ENCODE measurements at places on chromosomes 2 and 18.

DNA sequence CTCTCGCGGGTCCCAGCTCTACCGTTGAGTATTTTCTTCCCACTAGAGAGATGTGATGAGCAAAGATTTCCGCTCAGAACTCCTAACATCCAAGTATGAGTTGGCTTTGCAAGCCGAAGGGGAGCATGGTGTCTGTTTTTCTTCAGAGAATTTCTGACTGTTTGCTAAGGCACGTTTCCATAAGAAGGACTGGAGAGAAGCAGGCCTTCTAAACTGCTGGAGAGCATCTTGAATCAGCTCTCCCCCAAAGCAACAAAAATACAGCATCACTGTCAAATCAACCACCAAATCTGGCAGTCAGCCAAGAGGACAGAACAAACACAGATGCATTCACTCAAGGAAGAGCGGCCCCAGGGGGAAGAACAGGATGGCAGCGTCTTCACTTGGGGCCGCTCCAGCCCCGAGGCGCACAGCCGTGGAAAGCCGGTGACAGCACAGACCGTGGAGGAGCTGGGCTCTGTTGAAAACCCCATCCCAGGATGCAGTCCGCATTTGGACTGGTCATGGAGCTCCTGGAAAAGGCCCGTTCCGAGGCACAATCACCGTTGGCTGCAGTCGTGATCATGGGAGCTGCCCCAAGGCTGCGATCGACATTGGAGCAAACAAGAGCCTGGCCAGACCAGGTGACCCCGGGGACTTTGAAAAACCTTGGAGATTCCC is 101.4 kb downstream of the NFATC1 start:
- DNase-seq: no peak

GRCh38 chr18:77870199-77870598 is 620.6 kb downstream of the GALR1 start:
- DNase-seq: no peak

- DNase-seq: no peak
These were observed 8.6 kb downstream of the GNLY start for GRCh38 chr2:85702800-85703199.

DNA sequence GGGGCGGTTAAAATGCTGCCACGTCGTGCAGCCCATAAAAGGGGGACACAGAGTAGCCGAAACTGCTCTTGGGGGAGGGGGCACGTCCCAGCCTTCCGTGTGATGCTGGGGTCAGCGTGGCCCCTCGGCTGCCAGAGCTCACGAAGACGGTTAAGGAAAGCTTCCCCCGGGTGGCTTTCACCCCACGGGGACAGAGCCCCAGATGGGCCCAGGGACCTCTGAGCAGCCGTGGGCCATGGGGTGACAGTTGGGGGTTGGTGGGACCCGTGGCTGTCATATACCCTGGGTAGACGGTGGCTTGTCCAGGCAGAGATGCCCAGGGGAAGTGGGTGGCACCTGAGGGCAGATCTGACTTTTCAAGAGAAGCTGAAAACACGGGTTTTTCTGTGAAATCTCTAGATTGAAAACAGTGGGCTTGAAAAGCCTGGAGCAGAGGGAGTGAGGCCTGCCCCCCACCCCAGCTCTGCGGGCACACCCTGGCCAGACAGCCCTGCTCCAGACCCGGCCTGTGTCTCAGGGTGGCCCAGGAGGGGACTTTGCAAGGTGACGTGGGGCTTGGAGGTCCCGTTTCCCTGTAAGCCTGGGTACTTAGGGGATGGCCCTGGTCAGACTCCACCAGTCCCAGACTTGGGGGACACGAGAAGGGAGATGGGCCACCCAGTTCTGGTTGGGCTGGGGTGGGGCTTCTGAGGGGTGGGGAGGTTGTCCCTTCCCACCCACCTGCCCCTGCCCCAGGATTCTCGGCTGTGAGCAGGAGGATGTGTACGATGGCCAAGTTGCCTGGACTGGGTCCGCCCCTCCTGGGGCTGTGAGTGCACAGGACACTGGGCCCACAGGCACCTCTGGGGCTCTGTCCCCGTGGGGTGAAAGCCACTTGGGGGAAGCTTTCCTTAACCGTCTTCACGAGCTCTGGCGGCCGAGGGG is 652 bp downstream of the NEU4 start:
- no peak for DNase-seq

- DNase-seq: no peak
These were observed 213.6 kb upstream of the SP5 start for GRCh38 chr2:170501421-170502043.

DNA sequence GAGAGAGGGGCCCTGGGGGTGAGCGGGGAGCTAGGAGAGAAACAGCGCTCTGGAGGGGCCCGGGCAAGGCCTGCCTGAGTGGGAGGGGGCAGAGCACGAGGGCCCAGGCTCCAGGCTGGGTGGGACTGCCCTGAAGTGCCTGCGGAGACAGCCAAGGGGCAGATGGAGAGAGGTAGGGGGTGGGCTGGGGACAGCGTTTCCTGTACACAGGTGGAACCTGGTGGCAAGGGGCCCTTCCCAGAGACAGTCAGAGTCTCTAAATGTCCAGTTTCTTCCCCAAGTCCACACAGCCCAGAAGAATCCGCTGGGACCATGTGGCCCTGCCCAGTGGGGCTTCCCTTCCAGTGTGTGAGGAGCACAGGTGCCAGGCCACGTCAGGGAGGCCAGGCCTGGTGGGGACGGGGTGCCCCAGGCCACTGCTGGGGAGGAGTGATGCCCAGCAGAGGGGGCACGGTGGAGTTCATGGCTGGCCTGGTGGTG is 1.7 kb upstream of the GPR35 start:
- DNase-seq: no peak

GRCh38 chr2:218001629-218002028 is 1.2 kb downstream of the TNS1 start:
- DNase-seq: no peak

DNA sequence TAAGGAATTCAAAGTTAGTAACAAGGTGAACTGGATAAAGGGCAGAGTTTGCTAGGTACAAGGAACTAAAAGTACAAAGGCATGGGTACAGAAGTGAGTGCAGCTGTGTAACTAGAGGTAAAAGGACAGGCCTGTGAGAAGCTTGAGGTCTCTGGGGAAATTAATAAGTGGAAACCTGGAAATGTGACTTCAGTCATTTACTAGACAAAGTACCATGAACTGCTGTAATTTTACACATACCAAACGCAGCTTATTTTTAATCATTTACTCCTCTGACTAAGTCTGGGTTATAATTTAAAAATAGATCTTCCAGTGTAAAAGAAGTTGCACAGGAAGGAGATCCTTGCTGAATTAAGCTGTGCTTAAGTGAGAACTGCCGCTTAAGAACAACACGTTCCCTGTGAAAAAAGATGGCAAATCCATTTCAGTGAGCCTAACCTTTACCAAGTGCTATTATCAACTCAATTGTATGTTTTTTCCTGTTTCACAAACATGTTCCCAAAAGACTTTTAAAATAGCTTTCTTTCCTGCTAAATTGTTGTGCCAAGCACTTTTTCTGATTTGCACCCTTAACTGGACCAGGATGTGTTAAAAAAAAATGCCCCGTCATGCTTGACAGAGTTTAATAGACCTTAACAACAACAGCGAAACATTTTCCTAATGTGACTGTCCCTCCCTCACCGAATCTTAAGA is 44.3 kb downstream of the CALCRL start:
- no peak for DNase-seq

DNA sequence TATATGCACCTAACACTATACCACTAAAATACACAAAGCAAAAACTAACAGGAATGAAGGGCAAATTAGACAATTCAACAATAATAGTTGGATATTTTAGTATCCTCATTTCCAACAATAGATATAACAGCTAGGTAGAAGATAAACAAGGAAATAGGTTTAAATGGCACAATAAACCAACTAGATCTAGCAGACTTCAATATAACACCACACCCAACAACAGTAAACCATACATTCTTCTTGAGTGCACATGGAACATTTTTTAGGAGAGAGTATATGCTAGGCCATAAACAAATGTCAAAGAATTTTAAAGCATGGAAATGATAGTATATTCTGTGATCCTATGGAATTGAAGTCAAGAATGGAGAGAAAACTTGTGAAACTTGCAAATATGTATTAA is 138.4 kb downstream of the NDUFA10 start:
- DNase-seq: no peak

DNA sequence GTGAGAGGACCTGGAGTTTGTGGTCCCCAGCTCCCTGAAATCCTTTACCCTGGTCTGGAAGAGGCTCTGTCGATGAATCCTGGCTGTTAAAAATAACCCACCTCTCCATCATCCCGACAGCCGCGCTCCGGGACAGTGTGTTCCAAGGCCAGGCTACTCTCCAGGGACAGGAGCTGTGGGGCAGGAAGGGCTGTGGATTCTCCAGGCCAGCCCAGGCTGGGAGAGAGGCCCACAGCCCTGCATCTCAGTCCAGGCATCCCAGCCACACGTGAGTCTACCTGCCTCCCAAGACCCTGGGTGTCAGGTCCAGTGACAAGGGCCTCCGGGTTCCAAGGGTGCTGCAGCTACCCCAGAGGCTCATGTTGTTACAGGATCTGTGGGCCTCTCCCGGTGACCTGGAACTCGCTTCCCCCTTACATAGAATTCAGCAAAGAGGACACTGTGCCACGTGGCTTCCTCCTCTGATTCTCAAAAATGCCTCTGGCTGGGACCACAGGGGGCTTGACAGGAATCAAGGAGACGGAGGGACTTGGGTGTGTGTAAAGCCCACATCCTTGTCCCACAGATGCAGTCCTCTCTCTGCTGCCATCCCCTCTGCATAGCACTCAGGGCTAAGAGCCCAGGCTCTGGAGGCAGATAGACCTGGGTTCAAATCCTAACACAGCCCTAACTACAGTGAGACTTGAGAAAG is 17.3 kb downstream of the ADRA2B start:
- DNase-seq: no peak

- DNase-seq: no peak
These were observed 4.0 kb upstream of the MREG start for GRCh38 chr2:216017365-216017764.

DNA sequence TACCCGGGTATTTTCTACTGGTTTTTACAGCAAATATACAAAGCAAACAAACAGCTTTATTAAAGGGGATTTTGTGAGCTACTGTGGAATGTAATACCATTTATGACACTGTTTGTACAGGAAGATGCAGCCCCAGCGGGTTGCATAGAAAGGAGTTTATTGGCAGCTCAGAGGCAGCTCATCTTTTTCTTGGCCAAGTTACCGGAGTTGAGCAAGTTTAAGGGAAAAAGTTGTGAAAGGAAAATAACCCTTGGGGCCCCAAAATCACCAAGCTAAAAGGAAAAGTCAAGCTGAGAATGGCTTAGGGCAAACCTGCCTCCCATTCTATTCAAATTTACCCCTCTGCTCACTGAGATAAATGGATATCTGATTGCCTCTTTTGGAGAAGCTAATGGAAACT is 60.8 kb downstream of the MOB4 start:
- DNase-seq: no peak

DNA sequence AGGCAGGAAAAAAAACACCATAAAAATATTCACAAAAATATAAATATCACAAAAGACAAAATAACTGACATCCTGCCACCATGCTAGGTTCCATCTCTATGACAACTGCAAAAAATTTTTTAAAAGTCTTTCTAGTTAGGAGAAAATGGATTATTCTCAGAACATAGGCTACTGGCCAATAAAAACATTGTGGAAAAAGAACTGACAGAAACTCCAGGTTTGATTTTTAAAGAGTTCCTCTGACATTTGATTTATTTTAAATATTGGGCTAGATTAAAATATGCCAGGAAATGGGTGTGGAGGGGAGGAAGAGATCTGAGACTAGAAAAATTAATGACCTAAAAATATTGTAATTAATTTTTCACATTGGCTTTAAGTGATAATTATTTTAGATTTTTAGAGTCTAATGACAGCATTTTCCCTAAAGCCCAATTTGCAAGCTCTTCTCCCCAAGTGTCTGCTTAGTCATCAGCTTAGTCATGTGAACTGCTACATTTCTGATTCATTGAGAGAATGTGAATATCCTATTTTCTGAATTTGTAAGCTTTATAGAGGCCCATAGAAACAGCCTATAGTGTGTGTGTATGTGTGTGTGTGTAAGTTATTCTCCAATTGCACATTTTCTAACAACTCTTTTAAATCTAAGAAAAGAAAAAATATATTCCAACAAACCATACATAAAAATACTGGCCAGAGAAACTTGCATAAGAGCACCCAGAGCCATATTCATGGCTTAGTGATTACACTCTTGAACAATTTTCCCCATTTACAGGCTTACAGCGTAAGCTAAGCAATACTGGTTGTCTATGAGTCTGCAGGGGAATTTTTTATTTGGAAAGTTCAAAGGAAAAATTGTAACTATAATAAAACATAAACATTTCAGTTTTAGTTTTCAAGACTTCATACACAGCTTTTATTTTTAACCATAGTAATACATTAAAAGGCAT is 48.4 kb downstream of the TMEFF2 start:
- DNase-seq: no peak

GRCh38 chr2:237459741-237460174 is 27.3 kb upstream of the MLPH start:
- DNase-seq: no peak

DNA sequence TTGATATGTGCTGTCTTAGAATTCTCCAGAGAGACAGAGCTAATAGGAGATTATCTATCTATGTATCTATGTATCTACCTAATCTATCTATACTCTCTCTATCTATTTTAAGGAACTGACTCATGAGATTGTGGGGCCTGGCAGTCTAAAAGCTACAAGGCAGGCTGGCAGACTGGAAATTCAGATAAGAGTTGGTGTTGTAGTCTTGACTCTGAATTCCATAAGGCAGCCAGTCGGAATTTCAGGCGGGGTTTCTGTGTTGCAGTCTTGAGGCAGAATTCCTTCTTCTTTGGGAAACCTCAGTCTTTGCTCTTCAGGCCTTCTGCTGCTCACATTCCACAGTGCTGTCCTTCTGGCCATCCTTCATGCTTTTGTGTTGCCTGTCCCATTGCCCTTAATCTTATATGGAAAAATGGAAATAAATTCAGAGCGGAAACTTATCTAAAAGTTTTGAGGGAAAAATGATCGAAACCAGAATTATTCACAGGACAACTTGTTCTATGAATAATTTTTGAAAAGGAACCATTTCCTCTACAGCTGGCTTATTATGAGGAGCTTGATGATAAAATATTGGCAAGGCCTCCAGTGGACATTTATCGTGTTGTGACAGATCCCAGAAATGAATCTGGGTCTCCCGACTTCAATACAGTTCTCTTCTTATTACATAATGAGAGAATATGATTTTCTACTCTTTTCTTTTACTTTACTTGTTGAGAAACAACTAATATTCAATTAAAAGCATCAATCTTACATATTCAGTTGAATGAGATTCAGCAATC is 10.8 kb downstream of the IL1RL1 start:
- no peak for DNase-seq

DNA sequence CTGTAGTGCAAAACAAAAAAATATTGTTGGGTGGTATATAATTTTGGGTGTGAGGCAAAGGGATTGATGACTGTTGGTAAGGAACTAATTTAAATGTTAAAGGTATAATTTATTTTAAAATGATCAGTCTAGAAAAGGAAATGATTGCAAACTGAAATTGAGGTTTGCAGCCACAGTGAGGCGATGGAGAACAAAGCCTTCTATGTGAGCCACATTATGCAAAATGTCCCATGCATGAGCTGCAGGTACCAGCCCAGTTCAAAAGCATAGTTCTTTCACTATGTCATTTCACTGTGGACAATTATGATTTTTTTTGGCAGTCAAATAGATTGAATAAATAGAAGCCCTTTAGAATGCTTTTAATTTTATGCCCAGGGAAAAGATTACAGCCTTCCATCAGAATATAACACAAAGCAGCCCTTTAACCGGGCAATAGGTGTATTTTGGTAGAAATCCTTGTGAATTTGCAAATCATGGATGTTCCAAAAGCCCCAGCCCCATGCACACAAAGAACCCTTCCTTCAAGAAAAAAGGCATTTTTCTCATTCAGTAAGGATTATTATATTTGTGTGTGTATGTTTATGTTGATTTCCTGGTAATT is 1.7 kb downstream of the MAP2 start:
- DNase-seq: no peak

Measured in stimulated activated CD8-positive, alpha-beta memory T cell treated with anti-CD3 and anti-CD28 coated beads, Interleukin-7, amount 100 ng/mL, for 4 hours (primary cell).